ENCODE measurements at places on chromosomes 4 and X. TPM values are rescaled to one million over a fixed set of nuclear protein-coding genes. Genes with fewer than 3 reads are reported as not detected.

MAGEB2 gene
- not detected for total RNA-seq

GRCh38 chr4:87916626-87917025 lies 58.9 kb upstream of the SPP1 start:
- H3K36me3 ChIP-seq: no peaks in the 10 kb centered on the region
- H3K4me3 ChIP-seq: no peak overlapping the region
- no peaks in the 10 kb centered on the region for H3K4me1 ChIP-seq
- DNase-seq: no peak
- peaks cover 5% of the 10 kb centered on the region for H3K27me3 ChIP-seq

NDP gene
- total RNA-seq: not detected

SULT1E1 gene
- not detected for total RNA-seq

DNA sequence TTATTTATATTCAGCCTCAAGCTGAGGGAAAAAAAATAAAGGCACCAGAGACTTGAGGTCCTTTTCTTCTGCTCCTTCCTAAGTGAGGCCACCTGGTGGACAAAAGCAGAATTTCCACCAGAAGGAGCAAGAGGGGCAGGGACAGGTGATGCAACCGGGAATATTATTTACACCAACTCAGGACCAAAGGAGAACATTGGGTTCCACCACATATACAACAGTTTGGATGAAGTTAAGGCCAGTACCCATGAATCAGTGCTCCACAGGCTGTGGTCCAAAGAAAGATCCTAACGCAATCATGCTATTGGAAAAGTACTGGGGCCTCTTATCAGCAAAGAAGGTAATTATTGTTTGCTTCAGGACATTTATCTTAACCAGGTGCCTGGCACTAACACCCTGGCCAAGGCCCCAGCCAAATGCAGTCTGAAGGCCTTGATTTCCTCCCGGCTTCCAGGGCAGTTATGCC lies 57.4 kb downstream of the TSC22D3 start:
- peaks cover 79% of the 10 kb centered on the region for H3K4me1 ChIP-seq
- DNase-seq: no peak
- H3K27ac ChIP-seq: peak overlapping the region; percentile 99
- peak overlapping the region; percentile 94 for H3K4me3 ChIP-seq

DNA sequence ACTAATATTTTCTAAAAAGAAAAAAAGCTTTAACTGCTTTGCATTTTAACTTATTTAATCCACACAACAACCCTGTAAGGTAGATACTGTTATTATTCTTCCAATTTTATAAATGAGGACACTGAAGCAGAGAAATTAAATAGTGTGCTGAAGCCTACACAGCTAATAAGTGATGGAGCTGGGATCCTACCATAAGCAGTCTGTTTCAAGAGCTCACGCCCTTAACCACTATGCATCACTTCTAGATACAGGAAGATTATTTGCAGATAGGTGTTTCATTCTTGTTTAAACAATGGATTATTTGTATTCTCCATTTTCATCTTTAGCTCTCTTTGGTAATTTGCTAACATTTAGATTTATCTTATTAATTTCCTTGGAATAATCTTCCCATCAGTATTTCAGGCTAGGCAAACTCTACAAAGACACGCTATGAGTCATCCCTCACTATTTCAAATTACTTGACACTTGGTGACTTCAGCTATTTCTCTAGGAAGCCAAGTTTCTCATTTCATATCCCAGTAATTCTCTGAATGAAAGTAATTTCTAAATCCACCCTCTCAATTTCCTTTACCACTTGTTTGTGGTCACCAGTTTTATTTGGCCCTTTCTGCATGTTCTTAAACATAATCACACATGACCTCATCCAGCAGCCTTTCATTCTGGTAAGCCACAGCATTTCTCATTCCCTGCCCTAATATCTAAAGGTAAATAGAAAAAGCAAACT lies 67.3 kb downstream of the ASB9 start:
- H3K4me3 ChIP-seq: no peak overlapping the region
- H3K27ac ChIP-seq: no peak overlapping the region
- H3K27me3 ChIP-seq: no peaks in the 10 kb centered on the region
- no peaks in the 10 kb centered on the region for H3K4me1 ChIP-seq
- no peaks in the 10 kb centered on the region for H3K36me3 ChIP-seq

DNA sequence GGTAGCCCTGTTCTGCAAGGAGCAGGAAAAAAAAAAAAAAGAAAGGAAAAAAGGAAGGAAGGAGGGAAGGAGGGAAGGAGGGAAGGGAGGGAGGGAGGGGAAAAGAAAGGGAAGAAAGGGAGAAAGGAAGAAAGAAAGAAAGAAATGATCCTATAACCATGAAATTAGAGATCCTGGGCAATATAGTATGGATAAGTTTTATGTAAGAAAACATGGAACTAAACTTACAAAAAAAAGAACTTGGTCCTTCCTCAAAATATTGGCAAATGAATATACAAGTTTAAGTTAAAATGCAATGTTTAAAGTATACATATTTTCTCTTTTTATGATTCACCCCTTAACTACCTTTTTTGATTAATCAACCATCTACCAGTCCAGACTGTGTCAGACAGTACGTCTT lies 18.9 kb downstream of the BBS7 start:
- H3K27ac ChIP-seq: no peak overlapping the region
- no peaks in the 10 kb centered on the region for H3K4me1 ChIP-seq
- H3K36me3 ChIP-seq: peaks cover 34% of the 10 kb centered on the region
- H3K4me3 ChIP-seq: no peak overlapping the region
- H3K27me3 ChIP-seq: no peaks in the 10 kb centered on the region

GRCh38 chr4:86926435-86927086 lies 8.2 kb upstream of the AFF1 start:
- no peaks in the 10 kb centered on the region for H3K27me3 ChIP-seq
- no peak overlapping the region for H3K27ac ChIP-seq
- no peaks in the 10 kb centered on the region for H3K36me3 ChIP-seq
- H3K4me1 ChIP-seq: peaks cover 18% of the 10 kb centered on the region
- no peak overlapping the region for H3K4me3 ChIP-seq
- no peak for DNase-seq

DNA sequence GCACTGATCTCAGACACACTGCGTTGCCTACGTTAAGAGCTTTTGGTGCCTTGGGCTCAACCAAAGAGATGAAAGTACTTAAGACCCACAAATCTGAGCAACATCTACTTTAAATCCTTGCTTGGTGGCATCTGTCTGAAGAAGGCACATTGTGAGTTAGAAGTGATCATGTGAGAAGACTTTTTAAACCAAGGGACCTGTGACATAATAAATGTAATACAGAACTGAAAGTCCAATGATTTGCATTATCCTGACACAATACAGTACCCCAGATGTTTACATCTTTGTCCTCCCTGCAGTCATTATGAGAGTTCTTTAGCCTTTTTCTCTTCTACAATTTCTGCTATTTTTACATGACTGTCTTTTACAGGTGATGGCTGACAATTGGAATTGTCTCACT lies 96.7 kb upstream of the FTHL17 start:
- peaks cover 5% of the 10 kb centered on the region for H3K36me3 ChIP-seq
- peak overlapping the region; percentile 11 for H3K4me3 ChIP-seq
- no peak for DNase-seq
- no peaks in the 10 kb centered on the region for H3K27me3 ChIP-seq
- H3K27ac ChIP-seq: peak overlapping the region; percentile 56

GRCh38 chrX:144627947-144628346 lies 619.4 kb upstream of the SPANXN1 start:
- no peak overlapping the region for H3K27ac ChIP-seq
- DNase-seq: no peak
- H3K36me3 ChIP-seq: no peaks in the 10 kb centered on the region
- no peaks in the 10 kb centered on the region for H3K27me3 ChIP-seq

DNA sequence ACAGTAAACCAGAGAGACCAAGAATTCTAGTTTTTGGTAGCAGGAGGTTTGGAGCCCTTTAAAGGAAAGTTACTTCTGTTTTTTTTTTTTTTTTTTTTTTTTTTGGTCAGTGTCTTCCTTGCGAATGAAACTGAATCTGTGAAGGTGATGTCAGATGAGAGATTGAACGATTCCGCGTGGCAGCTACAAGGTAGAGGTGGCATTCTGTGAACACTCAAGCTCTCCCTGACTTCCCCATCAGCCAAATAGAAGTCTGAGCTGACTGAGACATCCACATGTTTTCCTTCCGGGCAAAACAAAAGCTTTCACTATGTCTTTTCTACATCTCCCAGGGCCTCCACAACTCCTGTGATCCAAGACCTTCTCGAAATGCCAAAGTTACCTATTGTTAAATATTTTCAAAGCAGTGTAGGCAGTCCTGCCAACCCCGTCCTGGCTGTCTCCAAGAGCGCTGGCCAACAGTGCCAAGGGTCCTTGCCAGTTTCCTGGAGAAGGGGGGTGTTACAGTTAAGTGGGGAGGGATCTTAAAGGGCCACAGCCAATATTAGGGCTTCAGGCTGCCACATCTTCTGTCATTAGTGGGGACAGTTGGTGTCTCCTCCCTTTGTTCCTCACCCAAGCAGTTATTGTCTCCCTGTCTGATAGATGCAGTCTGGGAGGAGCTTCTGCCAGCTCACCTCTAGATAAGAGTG lies 102.9 kb upstream of the SLC34A2 start:
- no peak overlapping the region for H3K27ac ChIP-seq
- H3K4me1 ChIP-seq: peaks cover 3% of the 10 kb centered on the region
- peaks cover 2% of the 10 kb centered on the region for H3K27me3 ChIP-seq
- H3K36me3 ChIP-seq: no peaks in the 10 kb centered on the region
- H3K4me3 ChIP-seq: no peak overlapping the region

DNA sequence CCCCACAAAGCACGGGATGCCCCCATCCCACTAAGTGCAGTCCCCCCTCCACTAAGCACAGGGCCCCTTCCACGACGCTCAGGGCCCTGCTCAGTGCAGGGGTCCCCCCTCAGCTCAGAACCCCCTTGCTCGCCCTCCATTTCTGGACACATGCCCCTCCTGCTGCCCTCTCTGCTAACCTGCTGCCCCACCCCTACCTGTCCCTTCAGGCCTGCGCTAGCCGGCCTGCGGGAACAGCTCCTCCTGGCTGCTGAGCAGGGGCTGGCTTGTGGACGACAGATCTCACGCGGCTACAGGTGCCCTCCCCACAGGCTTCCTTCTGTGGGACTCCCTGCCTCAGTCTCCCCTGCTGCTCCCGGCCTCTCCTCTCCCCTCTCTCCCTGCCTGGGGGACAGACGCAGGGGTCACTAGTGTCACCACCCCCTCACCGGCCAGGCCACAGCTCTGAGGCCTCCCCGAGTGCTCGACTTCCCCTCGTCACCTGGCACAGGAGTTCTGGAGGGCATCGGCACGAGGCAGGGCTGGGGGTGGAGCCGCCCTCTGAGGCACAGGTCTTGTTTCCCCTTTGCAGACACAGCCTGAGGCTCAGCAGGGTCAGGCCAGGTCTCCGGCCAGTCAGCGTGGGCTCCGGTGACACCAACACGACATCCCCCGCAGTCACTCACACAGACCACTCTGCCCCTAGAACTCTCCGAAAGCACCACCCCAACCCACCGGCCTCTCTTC lies 21.6 kb downstream of the GAK start:
- no peak overlapping the region for H3K27ac ChIP-seq
- H3K27me3 ChIP-seq: no peaks in the 10 kb centered on the region
- no peak for DNase-seq
- no peak overlapping the region for H3K4me3 ChIP-seq

PDZD11 gene
- total RNA-seq: 18.5 TPM

DNA sequence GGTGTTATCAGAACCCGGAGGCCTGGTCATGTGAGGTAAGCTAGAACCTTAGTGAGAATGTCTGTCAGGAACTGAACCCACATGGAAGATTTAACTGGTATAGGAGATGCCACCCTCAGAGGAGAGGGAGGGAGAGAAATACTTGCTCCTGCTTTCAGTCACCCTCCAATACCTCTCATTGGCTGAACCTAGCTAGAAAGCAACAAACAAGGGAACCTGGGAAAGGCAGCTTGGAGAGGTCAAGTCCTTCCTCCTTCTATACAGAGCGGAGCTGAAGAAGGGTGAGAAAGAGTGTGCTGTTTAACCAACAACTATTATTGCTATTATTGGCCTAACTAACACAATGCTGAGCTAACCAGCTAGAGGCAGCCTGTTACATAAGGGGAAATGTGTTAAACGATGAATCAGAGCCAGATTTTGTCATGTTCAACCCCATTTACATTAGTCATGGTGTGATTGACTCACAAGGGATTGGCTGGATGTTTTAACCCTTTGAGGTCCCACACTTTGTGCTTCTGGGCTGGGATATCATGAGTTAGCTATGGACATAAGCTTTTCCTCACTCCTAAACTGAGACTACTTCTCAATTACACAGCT lies 96.5 kb upstream of the ESX1 start:
- no peak overlapping the region for H3K27ac ChIP-seq
- H3K4me3 ChIP-seq: no peak overlapping the region
- peaks cover 2% of the 10 kb centered on the region for H3K27me3 ChIP-seq
- no peaks in the 10 kb centered on the region for H3K36me3 ChIP-seq

DNA sequence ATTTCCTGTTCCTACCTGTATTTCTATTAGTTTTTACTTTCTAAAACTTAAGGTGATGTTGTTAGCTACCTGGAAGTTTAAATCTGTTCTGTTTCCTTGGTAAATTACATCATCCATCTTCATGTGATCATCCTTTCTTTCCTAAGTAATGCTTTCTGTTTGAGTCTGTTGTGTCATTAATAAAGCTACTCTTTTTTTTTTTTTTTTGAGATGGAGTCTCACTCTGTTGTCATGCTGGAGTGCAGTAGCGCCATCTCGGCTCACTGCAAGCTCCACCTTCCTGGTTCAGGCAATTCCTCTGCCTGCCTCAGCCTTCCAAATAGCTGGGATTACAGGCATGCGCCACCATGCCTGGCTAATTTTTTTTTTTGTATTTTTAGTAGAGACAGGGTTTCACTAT lies 73.3 kb downstream of the FIP1L1 start:
- DNase-seq: no peak
- H3K36me3 ChIP-seq: peaks cover 83% of the 10 kb centered on the region
- no peaks in the 10 kb centered on the region for H3K27me3 ChIP-seq

DNA sequence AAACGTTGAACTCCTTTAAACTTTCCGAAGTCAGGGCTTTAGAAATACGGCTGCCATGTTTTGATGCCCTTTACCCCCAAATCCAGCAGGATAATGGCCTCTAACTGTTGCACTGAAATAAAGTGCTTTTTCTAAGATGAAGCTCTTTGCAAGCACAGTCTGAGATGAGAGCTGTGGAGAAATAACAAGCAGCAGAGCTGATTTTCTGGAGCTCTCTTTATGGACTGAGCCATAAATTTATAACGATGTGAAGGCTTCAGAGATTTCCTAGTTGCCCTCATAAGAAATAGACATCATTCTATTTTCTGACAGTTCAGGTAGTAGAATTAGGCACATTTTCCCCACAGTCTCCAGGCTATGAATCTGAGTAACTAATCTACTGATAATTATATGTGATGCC lies 567.3 kb downstream of the PDHA2 start:
- DNase-seq: no peak
- H3K4me1 ChIP-seq: no peaks in the 10 kb centered on the region
- no peaks in the 10 kb centered on the region for H3K36me3 ChIP-seq

DGKK gene
- total RNA-seq: not detected

DNA sequence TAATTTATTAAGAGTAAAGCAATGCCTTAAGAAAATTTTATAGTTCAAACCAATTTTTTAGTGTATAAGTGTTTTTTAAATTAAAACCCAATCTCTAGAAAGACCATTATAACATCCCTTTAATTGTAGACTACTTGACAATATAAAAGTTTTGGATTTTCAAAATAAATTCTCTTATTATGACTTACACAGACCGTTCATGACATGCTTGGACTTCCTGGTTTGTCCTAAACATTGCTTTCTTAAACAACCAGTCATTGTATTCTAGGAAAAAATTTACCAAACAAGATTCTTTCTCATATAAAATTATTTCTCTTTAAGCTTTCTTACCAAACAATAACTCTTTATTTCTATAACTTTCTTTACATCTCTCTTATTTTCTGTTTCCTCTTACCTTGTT lies 49.0 kb upstream of the CXorf51A start:
- no peak for DNase-seq
- H3K27me3 ChIP-seq: no peaks in the 10 kb centered on the region
- no peak overlapping the region for H3K27ac ChIP-seq
- no peaks in the 10 kb centered on the region for H3K4me1 ChIP-seq
- no peaks in the 10 kb centered on the region for H3K36me3 ChIP-seq
- no peak overlapping the region for H3K4me3 ChIP-seq

FAM53A gene
- total RNA-seq: 1.2 TPM

Data from activated B cell treated with CpG ODN at 0.5 μM for 24 hours (primary cell).